ENCODE measurements at places on chromosomes 3 and 15. TPM values are rescaled to one million over a fixed set of nuclear protein-coding genes. Genes with fewer than 3 reads are reported as not detected.

The APOD gene
- total RNA-seq: not detected

- DNase-seq: no peak
Measured at GRCh38 chr3:153469162-153469561, 307.1 kb downstream of the RAP2B start.

The LINGO1 gene
- 0.50 TPM for total RNA-seq

GRCh38 chr3:133620066-133620784 is 41.5 kb downstream of the TOPBP1 start:
- no peak for DNase-seq

DNA sequence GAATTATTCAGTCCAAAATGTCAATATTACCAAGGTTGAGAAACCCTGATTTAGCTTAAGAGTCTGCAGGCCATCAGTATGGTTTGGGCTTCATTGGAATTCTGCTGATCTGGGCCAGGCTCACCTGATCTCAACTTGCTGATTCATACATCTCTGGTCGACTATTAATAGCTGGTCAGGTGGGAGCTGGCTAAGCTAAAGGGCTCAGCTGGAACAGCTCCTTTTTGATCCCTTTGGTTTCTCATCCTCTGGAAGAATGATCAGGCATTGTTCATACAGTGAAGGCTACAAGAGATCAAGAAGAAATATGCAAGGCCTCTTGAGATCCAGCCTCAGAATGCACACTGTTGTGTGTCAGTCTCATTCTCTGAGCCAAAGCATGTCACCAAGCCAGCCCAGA is 123.3 kb upstream of the MME start:
- no peak for DNase-seq

The GOLGA8T gene
- 0.19 TPM for total RNA-seq

- no peak for DNase-seq
Measured at GRCh38 chr3:20230954-20231353, 44.9 kb upstream of the SGO1 start.

The SPATA12 gene
- total RNA-seq: not detected

The PLA1A gene
- 6.0 TPM for total RNA-seq

The GUCA1C gene
- not detected for total RNA-seq

DNA sequence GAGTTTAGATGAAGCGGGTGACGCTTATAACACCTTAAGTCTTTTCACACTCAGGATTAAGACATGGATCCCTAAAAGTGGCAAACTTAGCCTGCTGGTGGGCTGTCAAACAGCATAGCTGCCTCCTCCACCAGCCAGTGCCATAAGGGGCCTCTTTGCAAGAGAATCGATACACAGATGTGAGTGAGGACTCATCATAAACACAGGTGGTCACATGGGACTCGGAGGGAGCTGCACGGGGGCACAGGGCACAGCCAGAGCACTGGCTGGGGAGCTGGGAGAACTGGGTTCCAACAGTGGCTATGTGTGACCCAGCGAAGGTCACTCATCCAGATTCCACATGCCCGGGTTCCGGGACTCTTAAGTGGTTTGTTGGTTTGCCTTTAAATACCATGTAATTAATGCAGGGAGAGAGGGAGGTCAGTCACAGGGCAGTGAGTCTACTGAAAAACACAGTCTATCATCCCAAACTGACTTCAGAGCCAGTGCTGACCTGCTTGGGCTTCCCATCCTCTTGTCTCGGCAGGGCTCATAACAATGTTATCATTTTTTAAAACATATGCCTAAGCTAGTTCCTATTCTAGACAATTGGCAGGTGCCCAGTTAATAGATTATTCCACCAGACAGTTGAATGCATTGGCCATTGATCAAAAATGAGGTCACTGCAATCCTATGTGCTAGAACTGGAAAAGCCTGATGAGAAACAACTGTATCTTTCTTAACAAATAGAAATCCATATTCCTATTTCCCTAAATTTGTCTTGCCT is 51.8 kb downstream of the SLC12A8 start:
- DNase-seq: no peak

The PIGX gene
- total RNA-seq: 7.1 TPM

The DNAJC19 gene
- total RNA-seq: 19.4 TPM

The ADGRG7 gene
- total RNA-seq: 2.1 TPM

DNA sequence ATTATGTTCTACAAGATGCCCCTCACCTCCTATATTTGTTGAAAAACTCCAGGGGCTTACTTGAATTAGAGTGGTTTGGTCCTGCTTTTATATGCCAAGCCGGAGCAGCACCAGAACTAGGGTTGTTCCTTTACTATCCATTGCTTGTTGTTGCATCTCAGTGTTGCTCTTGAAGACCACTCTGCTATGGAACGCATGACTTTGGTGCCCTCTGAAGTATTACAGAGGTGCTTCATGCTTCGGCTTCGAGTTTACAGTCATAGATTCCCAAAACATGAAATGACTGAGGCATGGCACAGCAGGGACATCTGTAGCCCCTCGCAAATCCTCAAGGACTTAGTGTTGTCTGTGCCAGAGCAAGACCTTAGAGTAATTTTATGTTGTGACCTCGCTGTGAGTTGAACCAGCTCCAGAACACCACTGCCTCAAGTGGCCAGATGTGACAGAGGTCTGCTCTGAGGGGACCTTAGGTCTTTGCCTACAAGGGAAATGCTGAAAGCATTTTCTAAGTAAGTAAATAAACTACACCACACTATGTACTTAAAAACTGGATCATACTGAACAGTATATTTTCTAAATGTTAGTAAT is 67.2 kb upstream of the SIAH2 start:
- no peak for DNase-seq

The GHRL gene
- total RNA-seq: 1.3 TPM

DNA sequence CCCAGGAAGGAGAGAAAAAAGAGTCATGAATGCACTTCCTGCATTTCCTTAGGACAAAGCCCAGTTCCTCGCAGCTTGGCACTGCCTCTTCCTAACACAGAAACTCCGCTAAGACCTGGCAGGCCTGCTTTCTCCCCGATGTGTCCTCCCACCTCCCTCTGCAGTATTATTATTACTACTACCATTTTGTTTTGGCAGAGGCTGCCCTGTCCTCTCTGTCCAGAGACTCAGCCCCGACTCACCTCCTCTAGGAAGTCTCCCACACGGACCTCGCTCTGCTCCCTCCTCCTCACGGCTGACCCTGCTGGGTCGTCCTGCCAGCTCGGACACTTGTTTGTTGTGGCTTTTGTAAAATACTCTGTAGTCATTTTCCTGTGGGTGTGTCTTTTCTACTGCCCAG is 107.2 kb upstream of the HACD2 start:
- no peak for DNase-seq

DNA sequence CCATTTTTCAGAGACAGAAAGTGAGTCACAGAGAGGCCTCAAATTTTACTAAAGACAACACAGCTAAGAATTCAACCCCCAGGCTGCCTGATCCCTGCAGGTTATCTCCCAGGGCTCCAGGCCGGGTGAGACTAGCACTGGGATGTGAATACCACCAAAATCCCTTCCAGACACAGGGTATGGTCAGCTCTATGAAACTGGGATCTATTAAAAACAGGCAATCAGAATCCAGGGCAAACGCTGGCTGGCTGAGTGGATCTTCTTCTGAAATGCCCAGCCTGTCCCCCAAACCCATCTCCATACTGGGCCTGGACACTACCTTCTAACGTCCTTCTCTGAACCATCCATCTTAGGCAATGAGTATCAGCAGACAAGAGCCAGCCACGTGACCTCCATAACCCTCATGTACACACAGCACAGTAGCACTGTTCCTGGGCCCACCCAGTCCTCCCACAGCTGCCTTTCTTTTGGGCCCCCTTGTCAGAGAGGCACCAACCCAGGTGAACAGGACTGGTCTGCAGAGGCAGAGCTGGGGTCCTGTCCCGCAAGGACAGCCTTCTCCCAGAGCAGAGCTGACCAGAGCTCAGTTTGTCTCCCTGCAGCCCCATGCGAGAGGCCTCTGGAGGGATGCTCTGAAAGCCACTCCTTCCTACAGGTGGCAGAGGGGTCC is 1.9 kb downstream of the RAB6B start:
- no peak for DNase-seq

GRCh38 chr3:14750650-14751049 is 68.1 kb upstream of the FGD5 start:
- DNase-seq: no peak

- DNase-seq: no peak
Measured at GRCh38 chr3:44395714-44396113, 57.1 kb downstream of the TCAIM start.

The CTXN2 gene
- not detected for total RNA-seq

- DNase-seq: no peak
Measured at GRCh38 chr15:38688761-38689160, 124.1 kb upstream of the RASGRP1 start.

The CCK gene
- 0.25 TPM for total RNA-seq

DNA sequence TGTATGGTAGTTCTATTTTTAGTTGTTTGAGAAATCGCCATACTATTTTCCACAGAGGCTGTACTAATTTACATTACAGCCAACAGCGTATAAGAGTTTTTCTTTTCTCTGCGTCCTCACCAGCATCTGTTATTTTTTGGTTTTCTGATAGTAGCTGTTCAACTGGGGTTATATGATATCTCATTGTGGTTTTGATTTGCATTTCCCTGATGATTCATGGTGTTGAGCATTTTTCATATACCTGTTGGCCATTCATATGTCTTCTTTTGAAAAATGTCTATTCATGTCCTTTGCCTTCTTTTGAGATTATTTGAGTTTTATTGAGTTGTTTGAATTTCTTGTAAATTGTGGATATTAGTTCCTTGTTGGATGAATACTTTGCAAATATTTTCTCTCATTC is 114.6 kb downstream of the LRRK1 start:
- DNase-seq: no peak

The SYNPR gene
- total RNA-seq: not detected

- no peak for DNase-seq
Measured at GRCh38 chr15:41207687-41208448, 22.7 kb downstream of the EXD1 start.

- DNase-seq: no peak
Measured at GRCh38 chr15:42544853-42545629, 3.6 kb downstream of the LRRC57 start.

The ZNF106 gene
- 25.4 TPM for total RNA-seq

GRCh38 chr3:42689421-42690014 is 4.2 kb downstream of the KLHL40 start:
- no peak for DNase-seq

DNA sequence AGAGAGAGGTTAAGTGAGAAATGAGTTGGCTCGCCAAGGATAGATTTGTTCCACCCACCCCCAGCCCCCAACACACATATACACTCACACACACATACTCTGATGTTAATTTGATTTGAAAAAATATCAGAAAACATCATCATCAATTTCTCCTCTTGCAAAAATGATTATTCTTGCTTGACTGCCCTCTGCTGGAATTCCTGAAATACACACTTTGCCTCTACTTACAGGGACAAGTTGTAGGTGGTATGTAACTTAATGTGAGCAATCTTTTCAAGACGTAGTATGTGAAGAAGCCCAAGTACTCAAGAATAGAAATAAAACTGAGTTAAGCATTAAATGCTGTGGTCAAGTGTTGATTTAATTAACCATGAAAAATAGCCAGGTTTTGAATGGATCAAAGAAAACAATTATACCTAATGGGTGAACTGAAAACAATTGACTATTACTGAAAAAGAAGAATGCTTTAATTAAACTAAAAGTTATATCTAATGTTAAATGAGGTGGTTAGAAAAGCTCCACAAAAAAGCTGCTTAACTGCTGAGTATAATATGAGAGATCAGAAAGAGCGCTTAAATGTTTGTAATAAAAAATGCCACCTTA is 46.6 kb upstream of the MDFIC2 start:
- no peak for DNase-seq

The KY gene
- 0.05 TPM for total RNA-seq

GRCh38 chr3:162073422-162073975 is 576.9 kb downstream of the OTOL1 start:
- DNase-seq: no peak

DNA sequence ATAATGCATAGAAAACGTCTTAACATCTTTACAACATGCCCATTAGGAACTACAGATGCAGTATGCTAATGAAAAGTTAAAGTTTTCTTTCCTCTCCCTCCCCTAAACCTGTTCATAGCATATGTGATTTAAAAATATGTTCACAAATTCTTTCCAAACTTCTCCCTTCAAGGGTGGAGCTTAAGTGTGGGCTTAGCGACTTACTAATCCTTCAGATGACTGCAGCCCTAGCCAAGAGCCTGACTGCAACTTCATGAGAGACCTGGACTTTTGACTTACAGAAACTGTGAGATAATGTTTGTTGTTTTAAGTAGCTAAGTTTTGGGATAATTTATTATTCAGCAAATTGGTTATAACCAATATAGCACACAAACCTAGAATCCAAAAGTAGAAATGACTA is 22.0 kb upstream of the ANXA2 start:
- DNase-seq: no peak

The KLHL40 gene
- total RNA-seq: not detected

DNA sequence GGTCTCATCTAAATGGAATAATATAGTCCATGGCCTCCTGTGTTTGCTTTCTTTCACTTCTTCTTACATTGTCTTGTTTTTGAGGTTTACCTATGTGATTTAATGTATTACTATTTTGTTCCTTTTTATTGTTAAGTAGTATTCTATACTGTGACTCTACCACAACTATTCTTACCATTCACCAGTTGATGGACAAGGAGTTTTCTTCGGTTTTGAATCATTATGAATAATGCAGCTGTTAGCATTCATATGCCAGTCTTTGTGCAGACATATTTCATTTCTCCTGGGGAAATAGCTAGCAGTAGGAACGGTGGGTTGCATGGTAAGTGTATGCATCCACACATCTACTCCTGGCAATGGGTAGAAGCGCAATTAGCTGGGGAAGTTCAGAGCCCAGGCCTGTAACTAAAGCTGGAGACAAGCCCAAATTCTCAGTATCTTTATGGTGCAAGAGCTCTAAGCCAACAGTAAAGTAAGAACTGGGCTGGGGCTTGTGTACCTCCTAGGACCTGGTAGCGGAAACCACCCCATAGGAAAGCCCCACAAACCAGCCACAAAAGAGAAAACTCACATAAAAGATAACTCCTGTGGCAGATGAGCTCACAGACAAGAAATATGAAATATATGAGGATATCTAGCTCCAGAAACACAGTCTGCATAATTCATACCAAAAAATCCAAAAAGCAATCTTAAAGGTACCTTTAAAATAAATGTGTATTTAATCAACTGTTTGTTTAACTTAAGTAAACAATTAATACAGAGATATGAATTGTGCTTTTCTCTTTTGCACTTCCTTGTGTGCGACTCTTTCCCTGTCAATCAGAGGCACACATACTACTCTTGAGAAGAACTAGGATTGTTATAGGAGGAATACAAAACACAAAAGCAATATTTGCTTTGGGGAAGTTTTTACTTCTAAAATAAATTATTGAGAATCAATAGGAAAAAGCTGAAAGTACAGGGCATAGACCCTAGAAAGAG is 2.7 kb upstream of the CSTA start:
- DNase-seq: no peak

- DNase-seq: no peak
Measured at GRCh38 chr3:32347343-32348125, 44.1 kb upstream of the CMTM7 start.

- DNase-seq: no peak
Measured at GRCh38 chr3:21294768-21295167, 456.2 kb downstream of the ZNF385D start.

- DNase-seq: no peak
Measured at GRCh38 chr15:40104296-40104864, 4.3 kb downstream of the BMF start.

- no peak for DNase-seq
Measured at GRCh38 chr3:125317761-125318160, 57.4 kb downstream of the ZNF148 start.

Measured in liver (tissue), 10 donors.